Stimulated activated naive B cell treated with anti-CD40 and anti-IgM and Interleukin-4, amounts not matched to agents 10 μg/mL and 1 μg/mL and 100 μg/mL, for 72 hours (primary cell): ENCODE measurements at places on chromosomes 16 and 17.

GRCh38 chr17:75626496-75627038 is 6.7 kb upstream of the SMIM5 start:
- DNase-seq = no peak
- no peak overlapping the region for H3K4me3 ChIP-seq
- peaks cover 4% of the 10 kb centered on the region for H3K4me1 ChIP-seq

GRCh38 chr17:42779936-42780850 is at the start of gene WNK4:
TSS of gene WNK4 (plus strand) at chr17:42780610. CDS start at chr17:42780699, 89 bp downstream.
- peak within 1 kb of the TSS; percentile 31 for H3K27ac ChIP-seq
- peaks cover 57% of the 10 kb centered on the region for H3K4me1 ChIP-seq
- peaks cover 56% of the 10 kb centered on the region for H3K27me3 ChIP-seq
- H3K4me3 ChIP-seq = peak within 1 kb of the TSS; percentile 56

DNA sequence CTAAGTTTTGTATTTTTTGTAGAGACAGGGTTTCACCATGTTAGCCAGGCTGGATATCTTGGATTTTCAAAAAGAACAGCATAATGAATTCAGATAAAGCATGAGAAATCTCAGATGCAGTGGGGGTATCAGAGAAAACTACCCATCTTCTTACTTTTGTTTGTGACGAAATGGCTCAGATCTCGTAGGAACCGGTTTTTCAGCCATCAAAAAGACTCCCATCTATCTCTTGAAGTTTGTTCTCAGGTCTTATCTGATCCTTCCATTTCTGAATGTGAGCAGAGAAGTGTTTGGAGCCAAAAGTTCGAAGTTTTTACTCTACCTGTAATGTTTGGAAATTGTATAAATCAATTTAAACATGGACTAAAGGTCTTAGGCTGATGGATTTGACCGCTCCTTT is 57.2 kb downstream of the LDHD start:
- no peak for DNase-seq
- H3K27ac ChIP-seq = no peak overlapping the region
- peaks cover 2% of the 10 kb centered on the region for H3K4me1 ChIP-seq
- peaks cover 23% of the 10 kb centered on the region for H3K27me3 ChIP-seq

GRCh38 chr16:81366316-81366932 is 51.7 kb downstream of the GAN start:
- H3K4me3 ChIP-seq = no peak overlapping the region
- no peak for DNase-seq
- H3K4me1 ChIP-seq = no peaks in the 10 kb centered on the region
- peaks cover 47% of the 10 kb centered on the region for H3K36me3 ChIP-seq

- peak overlapping the region; percentile 98 for H3K4me3 ChIP-seq
- peaks cover 31% of the 10 kb centered on the region for H3K4me1 ChIP-seq
- DNase-seq = no peak
- H3K36me3 ChIP-seq = peaks cover 44% of the 10 kb centered on the region
- peak overlapping the region; percentile 81 for H3K27ac ChIP-seq
These were observed 1.6 kb downstream of the MLX start for GRCh38 chr17:42568341-42569111.
